ENCODE measurements at places on chromosomes 3 and 15.

- no peak for DNase-seq
Observed at GRCh38 chr3:47266709-47267489, 15.7 kb downstream of the KIF9 start.

- no peak for DNase-seq
Observed at GRCh38 chr15:68644996-68645395, 66.2 kb downstream of the CORO2B start.

- DNase-seq: no peak
Observed at GRCh38 chr3:126720596-126720995, 16.6 kb downstream of the CHCHD6 start.

GRCh38 chr3:100333970-100334487, 528 bp upstream of the NIT2 start:
- DNase-seq: no peak

- no peak for DNase-seq
Observed at GRCh38 chr15:99554880-99555488, 10.8 kb upstream of the MEF2A start.

- DNase-seq: no peak
Observed at GRCh38 chr3:81503026-81503425, 258.4 kb downstream of the GBE1 start.

GRCh38 chr3:45464336-45465170, 76.2 kb downstream of the LARS2 start:
- no peak for DNase-seq

DNA sequence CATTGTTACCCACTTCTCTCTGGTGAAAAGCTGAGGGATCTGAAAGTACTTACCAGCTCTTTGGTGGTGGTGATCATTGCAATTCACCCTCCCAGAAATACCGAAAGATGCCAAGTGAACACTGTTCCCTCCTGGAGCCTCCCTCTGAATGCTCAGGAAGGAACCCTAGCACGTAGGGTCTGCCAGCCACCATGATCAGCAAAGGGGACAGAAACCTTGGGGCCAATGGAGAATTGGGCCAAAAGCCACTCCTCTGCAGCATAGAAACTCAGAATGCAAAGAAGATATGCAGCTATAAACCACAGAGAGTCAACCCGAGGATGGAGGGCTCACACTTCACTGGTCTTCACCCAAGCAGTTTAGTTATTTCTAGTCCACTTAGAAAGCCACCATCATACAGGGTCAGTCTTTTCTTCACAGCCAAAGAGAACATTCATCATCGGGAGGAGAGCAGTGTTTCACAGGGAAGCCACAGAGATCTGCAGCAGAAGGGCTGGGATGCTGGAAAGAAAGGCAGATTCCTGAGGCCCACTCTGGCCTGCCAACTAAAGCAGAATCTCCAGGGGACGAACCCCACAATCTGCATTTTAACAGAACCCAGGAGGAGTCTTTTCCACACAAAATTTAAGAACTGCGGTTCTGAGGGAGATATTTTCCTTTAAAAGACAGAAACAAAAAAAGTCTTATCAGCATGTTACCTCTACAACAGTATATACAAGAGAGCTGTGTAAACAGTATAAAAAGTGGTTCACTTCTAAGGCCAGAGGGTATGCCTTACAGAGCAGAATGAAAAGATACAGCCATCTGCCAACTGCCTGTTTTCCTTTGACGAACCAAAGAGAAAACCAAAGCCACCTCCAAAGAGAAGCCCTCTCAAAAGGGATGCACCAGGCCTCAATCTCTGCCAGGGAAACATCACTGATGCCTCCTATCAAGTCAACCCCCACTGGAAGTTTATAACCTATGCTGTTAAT, 11.3 kb downstream of the TBC1D2B start:
- peak; percentile 52 for DNase-seq

GRCh38 chr3:107063351-107063750, 313.9 kb upstream of the CCDC54 start:
- no peak for DNase-seq

DNA sequence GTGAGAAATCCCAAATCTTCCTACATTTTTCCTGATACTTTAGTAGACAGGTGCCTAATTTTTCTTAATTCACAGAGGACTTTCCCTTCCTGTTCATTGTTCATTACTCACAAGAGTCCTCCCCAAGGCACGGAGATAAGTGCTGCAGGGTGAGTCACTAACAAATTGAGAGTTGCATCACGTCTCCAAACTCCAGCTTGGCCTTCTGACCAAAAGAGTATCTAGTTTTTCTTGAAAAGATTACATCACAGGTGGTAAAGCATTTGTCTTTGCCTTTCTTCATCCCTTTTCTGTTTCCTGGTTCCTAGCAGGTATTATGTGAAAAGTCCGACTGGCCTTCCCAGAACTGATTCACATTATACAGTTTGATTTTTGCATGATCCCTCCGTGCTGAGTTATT, 24.9 kb upstream of the RASGRP1 start:
- no peak for DNase-seq
